ENCODE measurements at places on chromosomes 11 and 22.

DNA sequence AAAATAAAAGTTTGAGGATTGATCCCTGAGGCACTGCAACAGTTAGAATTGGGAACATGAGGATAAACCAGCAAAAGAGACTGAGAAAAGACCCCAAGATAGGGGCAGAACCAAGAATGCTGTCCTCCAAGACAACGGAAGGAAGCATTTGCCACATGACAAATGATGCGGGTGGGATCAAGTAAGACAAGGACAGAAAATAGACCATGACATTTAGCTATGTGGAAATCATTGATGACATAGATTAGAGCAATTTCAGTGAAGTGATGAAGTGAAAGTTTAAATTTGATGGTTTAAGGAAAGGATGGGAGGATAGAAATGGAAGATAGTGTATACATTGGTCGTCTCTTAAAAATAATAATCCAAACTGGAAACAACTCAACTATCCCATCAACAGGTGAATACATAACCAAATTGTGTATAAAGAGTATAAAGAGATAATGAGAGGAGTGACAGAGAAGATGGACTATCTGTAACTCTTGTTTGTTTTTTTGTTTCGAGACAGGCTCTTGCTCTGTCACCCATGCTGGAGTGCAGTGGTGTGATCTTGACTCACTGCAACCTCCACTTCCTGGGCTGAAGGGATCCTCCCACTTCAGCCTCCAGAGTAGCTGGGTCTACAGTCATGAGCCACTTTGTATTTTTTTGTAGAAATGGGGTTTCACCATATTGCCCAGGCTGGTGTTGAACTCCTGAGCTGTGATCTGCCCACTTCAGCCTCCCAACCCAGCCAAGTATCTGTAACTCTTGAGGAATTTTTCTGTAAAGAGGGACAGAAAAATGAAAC lies 48.7 kb upstream of the FDX1 start:
- no peak for DNase-seq

- DNase-seq: no peak
These were observed at the start of gene SCN3B for GRCh38 chr11:123654566-123655081. Gene SCN3B, minus strand, starts transcription at chr11:123654624. Its CDS starts 823 bp downstream, at chr11:123653801.

DNA sequence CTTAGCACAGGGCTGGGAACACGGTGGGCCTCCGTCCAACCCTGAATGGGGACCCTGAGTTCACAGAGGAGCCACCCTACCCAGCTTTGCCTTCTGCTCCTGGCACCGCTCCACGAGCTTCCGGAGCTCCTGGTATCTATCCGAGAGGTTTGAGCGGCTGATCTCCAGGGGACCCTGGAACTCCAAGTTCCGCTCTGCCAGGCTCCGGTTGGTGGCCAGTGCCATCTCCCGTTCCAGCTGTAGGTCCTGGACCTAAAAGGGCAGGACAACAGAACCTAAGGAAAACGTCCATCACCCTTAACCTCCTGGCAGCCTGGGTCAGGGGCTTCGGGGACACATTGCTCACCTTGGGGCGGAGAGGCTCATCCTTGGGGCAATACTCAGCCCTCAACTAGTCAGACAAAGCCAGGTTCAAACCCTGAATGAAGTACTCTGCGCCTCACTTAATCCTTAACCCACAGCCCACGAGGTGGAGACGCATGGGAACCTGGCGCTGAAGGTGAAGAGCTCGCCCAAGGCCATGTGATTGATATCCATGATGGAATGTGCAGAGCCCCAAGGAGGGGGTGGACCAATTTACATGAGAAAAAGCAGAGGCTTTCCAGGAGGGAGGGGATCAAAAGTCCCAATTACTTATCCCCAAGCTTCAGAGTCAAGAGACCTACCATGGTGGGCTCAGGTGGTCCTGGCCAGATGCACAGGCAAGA lies 27.1 kb downstream of the VPS37C start:
- DNase-seq: no peak

DNA sequence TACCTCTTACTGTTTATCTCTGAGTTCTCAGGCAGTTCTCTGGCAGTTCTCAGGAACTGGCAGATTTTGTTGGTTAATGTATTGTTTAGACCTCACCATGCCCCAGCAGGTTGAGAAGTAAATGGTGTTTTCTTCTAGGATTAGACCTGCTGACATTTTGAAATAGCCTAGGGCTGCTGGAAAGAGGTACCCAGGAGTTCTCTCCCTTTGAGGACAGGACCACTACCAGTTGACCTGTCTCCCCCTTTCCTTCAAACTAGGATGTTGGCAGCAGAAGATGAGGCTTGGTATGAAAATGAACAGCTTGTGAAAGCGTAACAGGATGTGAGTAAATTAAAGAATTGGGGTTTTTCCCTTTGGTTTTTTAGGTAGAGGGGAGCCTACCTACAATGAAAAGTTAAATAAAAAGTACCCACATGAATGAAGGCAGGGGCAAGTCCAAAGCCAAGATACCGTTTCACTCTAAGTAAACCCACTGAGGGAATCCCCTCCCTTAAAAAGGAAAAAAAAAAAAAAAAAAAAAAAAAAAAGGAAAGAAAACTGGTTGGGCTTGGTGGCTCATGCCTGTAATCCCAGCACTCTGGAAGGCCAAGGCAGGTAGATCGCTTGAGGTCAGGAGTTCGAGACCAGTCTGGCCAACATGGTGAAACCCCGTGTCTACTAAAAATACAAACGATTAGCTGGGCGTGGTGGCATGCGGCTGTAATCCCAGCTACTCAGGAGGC lies 96.2 kb downstream of the PDHX start:
- DNase-seq: peak; percentile 23

- no peak for DNase-seq
These were observed 78.2 kb downstream of the KCNC1 start for GRCh38 chr11:17812865-17813187.

DNA sequence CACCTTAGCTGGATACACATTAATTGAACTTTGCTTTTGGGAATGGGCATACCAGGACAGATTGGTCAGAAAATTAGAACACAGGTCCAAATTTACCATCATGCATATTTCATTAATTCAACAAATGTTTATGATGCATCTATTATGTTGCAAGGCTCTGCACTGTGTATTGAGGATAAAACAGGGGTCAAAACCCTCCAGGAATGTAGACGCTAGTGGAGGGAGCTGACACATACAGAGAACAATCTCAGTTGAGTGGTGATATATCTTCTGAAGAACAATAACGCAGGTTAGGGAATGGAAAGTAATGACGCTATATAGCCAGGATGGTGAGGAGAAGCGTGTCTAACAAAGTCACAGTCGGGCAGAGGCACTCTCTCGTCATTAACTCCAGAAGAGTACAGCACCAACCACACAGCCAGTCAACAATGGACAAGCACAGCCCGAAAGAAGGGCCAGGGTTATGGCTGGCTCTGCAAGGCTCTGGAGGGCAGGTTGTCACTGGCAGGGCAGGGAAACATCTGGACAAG lies 3.8 kb downstream of the FLI1 start:
- DNase-seq: no peak

- no peak for DNase-seq
These were observed 1245.7 kb downstream of the BRD1 start for GRCh38 chr22:48581796-48582469.

All from T-helper 17 cell (primary cell).